ENCODE measurements at places on chromosomes 3 and 15. TPM values are rescaled to one million over a fixed set of nuclear protein-coding genes. Genes with fewer than 3 reads are reported as not detected.

DNA sequence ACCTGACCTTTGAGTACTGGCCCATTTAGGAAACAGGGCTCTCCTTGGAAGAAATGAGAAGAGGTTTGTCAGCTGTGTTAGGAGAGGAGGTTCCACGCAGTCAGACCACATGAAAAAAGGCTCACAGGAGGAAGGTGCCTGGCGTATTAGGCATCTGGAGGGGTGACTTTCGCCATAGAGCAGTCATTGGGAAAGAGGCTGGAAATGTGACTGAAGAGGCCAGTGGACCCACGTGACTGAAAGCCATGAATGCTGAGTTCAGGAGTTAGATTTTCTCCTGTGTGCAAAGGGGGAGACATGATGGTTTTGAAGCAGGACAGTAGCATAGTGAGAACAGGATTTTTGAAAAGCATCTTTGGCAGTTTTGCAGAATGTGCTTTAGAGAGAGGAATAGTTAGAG lies 29.7 kb upstream of the RNF7 start:
- H3K27me3 ChIP-seq = no peaks in the 10 kb centered on the region
- no peaks in the 10 kb centered on the region for H3K36me3 ChIP-seq
- no peaks in the 10 kb centered on the region for H3K4me1 ChIP-seq
- DNase-seq = no peak

- H3K4me1 ChIP-seq = no peaks in the 10 kb centered on the region
- DNase-seq = no peak
- no peak overlapping the region for H3K27ac ChIP-seq
- H3K4me3 ChIP-seq = no peak overlapping the region
- H3K27me3 ChIP-seq = no peaks in the 10 kb centered on the region
- H3K36me3 ChIP-seq = no peaks in the 10 kb centered on the region
Measured at GRCh38 chr15:73550190-73550589, 83.0 kb downstream of the NPTN start.

DNA sequence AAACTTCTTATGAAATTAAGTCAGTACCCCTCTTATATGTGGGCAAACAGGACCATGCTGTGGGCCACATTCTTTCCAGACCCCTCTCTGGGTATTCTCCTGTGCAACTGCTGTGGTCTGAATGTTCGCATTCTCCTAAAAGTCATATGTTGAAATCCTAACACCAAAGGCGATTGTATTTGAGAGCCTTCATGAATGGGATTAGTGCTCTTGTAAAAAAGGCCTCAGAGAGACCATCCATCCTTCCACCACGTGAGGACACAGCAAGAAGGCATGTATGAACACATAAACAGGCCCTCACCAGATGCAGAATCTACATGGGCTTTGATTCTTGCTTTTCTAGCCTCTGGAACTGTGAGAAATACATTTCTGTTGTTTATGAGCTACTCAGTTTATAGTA lies 68.0 kb upstream of the NAALADL2 start:
- H3K4me1 ChIP-seq = no peaks in the 10 kb centered on the region
- no peak overlapping the region for H3K4me3 ChIP-seq
- DNase-seq = no peak

- no peaks in the 10 kb centered on the region for H3K36me3 ChIP-seq
- H3K27me3 ChIP-seq = no peaks in the 10 kb centered on the region
- H3K27ac ChIP-seq = no peak overlapping the region
- no peak for DNase-seq
Measured at GRCh38 chr3:101963902-101964362, 114.6 kb downstream of the NFKBIZ start.

GRCh38 chr3:149080011-149080698 lies 6.2 kb downstream of the HLTF start:
- H3K4me1 ChIP-seq = peaks cover 3% of the 10 kb centered on the region
- H3K4me3 ChIP-seq = no peak overlapping the region
- H3K27ac ChIP-seq = no peak overlapping the region

DNA sequence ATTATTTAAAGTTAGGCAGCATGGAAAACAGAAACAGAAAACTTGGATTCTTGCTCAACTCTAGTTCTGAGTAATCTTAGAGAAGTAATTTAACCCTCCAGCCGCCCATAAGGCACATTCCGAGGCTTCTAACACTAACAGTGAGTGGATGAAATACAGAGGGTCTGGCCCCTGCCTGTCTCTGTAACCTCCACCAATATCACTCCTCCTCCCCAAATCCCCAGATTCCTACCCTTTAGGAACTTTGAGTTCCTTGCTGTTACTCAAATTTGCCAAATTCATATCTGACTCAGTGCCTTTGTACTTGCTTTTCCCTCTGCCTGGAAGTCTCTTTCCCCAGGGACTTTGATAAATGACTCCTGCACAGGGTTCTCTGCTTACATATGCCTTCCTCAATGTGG lies 112.5 kb upstream of the TGFBR2 start:
- no peaks in the 10 kb centered on the region for H3K27me3 ChIP-seq
- no peak overlapping the region for H3K27ac ChIP-seq
- peaks cover 6% of the 10 kb centered on the region for H3K4me1 ChIP-seq
- no peak for DNase-seq

DNA sequence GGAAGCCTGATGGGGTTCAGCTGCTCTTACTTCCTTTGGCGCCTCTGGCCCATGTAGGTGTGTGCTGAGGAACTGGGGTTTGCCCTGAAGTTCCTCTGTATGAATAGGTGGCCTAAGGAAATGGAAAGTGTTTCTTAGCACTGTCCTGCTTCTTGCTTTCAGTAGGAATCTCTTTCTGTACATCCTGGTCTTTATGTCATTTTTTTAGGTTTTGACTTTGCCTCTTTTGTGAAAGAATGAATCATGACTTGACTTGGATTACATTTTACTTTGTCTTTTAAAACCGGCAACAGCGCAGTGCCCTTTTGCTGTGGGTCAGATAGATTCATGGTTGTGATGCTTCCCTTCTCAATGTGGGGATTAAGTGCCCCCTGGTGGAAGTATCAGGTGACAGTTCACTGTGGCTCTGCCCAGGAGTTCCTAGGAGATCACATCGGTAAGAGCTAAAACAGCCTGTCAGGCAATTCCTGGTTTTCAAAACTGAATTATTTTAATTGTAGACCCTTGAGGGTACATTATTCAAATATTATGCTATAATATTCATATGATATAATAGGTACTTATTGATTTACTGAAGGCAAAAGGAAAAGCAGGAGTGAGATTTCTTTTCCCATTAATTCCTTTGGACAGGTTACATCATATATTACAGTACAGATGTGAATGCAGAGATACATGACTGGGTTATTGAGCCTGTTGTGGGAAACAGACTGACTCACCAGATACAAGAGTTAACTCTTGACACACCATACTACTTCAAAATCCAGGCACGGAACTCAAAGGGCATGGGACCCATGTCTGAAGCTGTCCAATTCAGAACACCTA lies 95.4 kb downstream of the HCN4 start:
- DNase-seq = peak; percentile 69
- H3K4me1 ChIP-seq = no peaks in the 10 kb centered on the region
- no peaks in the 10 kb centered on the region for H3K36me3 ChIP-seq
- H3K27ac ChIP-seq = no peak overlapping the region
- H3K27me3 ChIP-seq = no peaks in the 10 kb centered on the region
- no peak overlapping the region for H3K4me3 ChIP-seq

GPR149 gene
- total RNA-seq = not detected

Measured in natural killer cell (primary cell).